ENCODE measurements at places on chromosomes 16 and 17.

- DNase-seq = no peak
Observed at GRCh38 chr16:55001931-55002330, 71.3 kb downstream of the IRX5 start.

DNA sequence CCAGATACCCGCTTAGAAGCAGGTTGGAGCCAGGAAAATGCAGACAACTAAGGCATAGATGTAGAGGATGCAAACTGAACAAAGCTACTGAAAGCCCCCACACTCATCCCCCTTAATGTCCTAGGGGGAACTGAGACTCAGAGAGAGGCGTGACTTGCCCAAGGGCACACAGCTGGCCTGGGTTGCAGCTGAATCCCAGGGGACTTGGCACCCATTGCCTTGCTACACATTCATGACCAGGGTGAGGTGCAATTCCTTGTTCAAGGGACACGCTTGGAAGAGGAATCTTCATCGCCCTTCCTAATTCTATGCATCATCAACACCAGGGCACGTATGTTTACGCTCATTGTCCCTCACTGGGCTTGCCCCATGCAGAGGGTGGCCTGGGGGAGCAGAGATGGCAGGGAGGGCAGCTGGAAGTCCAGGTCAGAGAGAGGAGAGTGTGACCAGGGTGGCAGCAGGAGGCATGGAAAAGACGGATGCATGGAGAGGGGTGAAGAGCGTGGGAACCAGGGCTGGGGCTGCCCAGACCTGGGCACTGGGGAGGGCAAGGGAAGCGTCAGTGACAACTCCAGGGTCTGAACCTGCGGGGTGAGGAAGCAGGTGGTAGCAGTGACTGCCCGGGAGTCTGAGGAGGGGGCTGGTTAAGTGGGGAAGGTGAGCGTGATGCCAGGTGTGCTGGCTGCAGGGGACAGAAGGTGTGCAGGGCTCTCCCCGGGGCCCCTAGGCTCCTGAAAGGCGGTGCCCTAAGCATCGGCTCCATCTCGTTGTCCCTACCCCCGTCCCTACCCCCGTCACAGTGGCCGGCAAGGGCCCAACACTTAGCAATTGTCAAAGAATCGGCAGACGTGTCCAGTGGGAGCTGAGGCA lies 267.1 kb upstream of the TNRC6C start:
- DNase-seq = no peak

DNA sequence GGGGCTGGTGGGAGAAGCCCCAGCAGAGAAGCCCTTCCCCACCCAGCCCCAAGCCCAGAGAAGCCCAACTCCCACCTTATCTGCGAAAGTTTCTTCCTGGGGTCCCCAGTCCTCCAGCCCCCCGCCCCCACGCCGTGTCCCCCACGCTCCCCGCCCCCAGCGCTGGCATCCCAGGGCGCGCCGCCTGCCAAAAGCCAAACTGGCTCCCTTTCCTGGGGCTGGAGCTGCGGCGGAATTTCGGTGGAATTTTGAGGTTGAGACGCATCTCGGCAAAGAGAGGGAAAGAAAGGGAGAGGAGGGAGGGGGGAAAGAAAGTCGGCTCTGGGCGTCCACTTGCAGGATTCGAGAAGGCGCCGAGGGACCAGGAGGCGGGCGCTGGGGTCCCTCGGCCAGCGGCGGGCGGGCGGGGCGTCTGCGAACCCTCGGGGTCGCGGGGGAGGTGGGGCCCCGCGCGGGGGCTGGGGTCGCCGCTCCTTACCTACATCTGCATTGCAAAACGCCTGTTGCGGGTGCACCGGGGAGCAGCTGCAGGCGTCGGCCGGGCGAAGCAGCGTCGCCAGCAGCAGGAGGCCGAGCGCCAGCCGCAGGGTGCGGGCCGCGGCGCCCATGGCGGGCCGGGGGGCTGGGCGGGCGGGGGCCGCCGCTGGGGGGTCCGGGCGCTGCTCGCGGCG lies 571 bp downstream of the TIMP2 start:
- no peak for DNase-seq

DNA sequence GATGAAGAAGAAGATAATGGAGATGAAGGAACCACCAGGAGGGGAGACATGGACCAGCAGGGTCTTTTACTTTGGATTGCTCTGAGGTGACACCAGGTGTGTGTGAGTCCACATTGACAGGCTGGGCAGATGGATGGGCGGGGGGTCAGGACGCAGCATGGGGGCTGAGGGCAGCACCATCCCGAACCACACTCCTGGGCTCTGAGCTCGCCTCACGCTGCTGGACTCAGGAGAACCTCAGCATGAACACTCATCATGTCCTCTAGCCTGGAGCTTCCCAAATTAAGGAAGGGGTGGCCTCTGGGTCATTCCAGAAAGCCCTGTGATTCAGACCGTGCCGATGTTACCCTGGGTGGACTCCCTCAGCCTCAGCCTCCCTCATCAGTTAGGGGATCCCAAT lies 50.4 kb upstream of the MAP3K14 start:
- no peak for DNase-seq

GRCh38 chr17:34377078-34377823 lies 14.2 kb upstream of the CCL1 start:
- peak; percentile 62 for DNase-seq

DNA sequence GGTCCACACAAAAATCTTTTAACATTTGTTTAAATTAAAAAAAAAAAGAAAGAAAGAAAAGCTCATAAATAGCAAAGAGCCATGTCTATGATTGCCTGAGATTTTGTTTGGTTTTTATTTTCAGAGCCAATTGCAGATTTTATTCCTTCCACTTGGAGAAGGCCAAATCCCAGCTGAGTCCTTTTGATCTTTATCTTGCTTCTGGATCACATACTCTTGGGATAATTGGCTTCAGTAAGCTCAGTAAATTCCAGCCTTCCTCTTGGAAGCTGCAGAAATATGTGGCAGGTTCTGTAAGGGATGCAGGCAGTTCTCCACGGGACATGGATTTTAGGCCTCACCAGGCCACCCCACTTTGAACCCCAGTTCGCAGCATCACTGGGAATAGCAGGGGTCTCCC lies 63.3 kb upstream of the TMC5 start:
- no peak for DNase-seq

DNA sequence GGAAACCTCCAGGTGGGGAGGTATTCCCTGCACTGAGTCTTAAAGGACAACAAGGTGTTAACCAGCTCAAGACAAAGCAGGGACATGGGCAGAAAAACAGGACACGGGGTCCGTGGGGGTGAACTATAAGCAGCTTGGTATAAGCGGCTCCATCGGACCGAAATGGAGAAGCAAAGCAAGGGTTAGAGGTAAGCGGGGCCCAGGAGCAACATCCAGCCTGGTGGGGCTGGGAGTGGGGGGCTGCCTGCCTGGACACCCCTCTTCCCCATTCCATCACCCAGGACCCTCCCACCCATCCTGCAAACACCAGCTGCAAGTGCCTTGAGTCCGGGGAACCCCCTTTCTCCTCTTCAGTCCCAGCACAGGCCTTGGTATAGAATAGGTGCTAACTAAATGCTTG lies 29.5 kb downstream of the MYH11 start:
- no peak for DNase-seq

DNA sequence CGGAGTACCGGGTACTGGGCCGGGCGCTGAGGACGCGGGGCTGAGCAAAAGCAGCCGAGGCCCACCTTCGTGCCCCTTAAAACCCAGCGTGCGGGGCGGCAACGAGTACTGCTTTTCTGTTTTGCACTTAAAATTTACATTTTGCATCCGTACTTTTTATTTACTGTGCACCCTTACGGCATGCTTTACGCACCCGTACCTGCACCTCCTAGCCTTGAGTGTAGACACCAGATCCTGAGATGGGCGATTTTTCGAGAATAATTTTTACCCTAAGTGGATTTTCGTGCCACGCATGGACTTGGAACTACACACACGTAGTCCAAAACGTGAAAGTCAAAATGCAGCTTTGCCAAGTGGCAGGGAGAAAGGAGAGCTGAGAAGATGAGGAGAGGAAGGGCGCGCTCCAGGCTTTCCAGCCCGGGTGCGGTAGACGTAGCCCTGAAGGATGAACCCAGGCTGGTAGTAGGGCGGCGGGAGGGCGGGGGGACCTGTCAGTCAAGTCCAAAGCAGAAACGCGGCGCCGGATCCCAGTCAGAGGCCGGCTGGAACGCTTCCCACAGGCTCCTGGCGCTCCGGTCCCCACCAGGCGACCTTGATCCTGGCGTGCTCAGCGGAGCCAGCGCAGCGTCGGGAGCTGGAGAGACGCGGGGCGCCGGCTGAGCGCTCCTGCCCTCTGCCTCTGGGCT lies 1.2 kb upstream of the CBLN1 start:
- no peak for DNase-seq

DNA sequence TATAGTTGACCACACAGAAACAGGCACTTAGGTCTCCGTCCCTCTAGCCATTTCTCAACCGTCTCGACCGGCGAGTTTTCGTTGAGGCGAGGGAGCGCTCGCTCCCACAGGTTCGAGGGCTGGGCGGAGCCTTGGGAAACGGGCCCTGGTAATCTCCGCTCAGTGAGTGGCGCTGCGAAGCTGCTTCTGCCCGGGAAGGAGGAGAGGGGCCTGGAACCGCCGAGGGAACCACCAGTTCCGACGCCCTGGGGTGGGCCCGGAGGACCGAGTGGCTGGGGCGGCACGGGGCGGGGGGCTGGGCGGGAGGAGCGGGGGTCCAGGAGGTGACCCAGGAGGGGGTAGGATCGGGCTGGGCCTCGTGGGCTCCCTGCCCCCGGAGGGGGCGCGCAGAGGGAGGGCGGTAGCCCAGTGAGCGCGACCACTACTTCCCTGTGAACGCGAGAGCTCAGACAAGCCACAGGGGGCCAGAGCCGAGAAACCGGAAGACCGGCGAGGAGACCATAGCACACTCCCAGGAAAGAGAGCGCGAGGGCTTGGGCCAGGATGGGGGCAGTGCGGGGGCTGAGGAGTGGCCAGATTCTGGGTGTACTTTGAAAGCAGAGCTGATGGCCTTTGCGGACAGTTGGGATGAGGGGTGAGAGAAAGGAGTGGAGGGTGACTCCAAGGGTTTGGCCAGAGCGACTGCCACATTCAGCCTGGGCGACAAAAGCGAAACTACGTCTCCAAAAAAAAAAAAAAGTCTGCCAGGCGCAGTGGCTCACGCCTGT lies 29.9 kb upstream of the ARL4D start:
- DNase-seq = peak; percentile 67

Data from inflammatory macrophage treated with lipopolysaccharide for 1 hour (primary cell).